ENCODE measurements at places on chromosomes 3 and 15.

GRCh38 chr15:69311319-69311721 is 12.6 kb downstream of the PAQR5 start:
- DNase-seq = no peak

DNA sequence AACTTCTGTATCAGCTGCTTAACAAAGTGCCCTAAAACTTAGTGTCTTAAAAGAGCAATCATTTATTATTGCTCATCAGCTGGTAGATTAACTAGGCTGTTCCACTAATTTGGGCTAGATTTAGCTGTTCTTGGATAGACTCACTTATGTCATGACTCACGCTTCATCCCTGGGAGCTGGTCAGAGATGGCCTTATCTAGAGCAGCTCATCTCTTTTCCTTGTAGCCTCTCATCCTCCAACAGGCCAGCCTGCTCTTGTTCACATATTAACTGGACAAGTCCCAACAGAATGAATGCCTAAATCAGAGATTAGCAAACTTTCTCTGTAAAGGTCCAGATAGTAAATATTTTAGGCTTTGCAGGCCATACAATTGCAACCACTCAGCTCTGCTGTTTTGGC is 66.9 kb upstream of the PLAAT1 start:
- DNase-seq = no peak

DNA sequence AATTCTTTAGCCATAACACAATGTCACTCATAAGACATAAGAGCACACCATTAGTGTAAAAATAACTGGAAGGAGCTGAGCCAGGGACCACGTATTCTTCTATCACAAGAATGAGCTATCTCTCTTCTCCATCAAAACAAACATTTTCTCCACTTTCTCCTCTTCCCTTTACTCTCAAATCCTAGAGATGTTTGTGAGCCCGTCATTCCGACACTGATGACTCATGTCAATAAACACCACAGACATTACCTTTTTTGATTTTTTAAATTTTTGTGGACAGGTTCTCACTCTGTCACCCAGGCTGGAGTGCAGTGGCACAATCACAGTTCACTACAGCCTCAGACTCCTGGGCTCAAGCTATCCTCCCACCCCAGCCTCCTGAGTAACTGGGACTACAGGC is 86.6 kb downstream of the MEX3B start:
- DNase-seq = no peak

DNA sequence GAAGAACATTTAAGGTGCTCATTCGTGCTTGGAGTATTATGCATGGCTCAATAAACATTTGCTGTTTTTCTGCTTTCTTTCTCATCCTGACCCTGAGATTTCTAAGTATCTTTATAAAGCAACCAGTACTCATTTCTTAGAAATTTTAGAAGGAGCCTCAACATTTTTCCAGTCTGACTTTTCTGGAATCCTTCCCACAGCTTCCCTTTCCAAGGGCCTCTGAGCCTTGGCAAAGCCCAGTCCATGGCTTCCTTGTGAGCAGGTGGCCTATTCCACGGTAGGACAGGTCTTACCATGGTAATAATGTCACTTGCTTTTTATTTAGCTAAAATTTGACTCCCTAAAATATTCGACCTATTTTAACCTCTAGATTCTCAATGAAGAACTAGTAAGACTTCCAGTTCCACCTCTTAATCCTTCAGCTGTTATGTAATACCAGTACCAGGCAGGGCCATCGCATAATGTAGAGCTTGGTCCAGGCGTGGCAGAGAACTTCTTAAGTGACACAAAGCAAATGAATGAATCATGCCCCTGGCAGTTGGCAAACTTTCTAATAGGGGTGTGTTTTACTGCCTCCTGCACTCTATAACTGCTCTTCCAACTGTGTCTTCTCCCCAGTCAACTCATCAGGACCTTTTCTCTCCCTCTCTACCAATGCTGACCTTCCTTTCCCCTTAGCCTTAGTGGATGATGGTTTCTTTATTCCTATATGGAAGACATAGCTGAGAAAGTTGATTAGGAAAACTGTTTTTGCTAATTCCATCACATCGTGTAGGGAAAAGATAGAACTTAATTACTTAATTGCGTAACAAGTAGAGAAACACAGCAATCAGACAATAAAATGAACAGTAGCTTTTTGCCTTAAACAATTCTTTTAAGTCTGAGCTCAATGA is 894 bp upstream of the TM4SF4 start:
- DNase-seq = no peak

DNA sequence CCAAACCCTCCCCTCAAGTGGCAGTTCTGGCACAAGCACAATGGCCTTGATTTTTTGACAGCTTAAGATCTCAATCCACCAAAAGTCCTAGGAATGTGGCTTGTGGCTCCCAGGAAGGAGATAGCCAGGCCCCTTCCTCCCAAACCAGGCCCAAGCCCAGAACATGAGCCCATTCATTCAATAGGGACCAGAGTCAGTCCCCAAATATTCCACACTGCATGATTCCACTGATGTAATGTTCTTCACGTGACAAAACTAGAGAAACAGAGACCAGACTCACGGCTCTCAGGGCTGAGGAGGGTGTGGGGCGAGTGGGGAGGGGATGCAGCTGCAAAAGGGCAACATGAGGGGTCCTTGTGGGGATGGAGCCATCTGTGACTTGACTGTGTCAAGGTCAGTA is 25.5 kb downstream of the ABTB1 start:
- DNase-seq = no peak

DNA sequence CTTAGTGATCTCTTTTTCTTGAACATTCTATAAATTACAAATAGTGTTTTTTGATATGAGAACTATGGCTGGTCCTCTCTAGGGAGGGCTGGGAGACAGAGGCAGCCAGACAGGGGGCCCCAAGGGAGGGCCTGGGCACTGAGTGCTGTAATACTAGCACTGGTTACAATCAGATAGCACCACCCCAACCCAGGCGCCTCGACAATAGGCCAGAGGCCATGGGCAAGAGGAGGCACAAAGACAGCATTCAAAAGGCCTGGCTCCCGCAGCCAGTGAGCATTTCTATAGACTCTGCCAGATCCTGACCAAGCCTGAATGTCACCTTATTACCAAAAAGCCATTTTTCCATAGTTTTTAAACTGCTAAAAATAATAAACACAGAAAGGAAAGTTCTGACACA is 158.5 kb downstream of the THRB start:
- no peak for DNase-seq

GRCh38 chr3:127730666-127731295 is 58.0 kb downstream of the ABTB1 start:
- no peak for DNase-seq

GRCh38 chr3:53102601-53103147 is 27.6 kb downstream of the RFT1 start:
- DNase-seq = no peak

DNA sequence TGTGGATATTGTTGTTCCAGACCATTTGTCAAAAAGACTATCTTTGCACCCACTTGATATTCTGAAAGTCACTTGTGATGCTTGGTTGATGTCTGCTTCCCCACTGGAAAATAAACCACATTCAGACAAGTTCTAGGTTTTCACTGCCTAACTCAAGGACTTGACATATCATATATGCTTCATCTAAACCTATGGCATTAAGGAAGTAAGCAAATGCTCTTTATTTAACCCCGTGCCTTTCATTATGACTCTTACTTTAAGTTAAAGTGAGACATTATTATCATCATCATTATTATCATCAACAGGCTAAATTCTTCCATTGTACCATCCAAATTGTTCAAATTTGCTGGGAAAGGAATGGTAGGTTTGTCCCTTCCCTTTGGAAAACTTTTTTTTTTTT is 30.8 kb upstream of the C3orf80 start:
- no peak for DNase-seq

GRCh38 chr3:127744875-127745274 is 72.1 kb downstream of the ABTB1 start:
- no peak for DNase-seq

- DNase-seq = no peak
Measured at GRCh38 chr3:174854987-174855386, 4.1 kb upstream of the NAALADL2 start.

- no peak for DNase-seq
Measured at GRCh38 chr15:68277131-68277602, 378 bp upstream of the FEM1B start.

DNA sequence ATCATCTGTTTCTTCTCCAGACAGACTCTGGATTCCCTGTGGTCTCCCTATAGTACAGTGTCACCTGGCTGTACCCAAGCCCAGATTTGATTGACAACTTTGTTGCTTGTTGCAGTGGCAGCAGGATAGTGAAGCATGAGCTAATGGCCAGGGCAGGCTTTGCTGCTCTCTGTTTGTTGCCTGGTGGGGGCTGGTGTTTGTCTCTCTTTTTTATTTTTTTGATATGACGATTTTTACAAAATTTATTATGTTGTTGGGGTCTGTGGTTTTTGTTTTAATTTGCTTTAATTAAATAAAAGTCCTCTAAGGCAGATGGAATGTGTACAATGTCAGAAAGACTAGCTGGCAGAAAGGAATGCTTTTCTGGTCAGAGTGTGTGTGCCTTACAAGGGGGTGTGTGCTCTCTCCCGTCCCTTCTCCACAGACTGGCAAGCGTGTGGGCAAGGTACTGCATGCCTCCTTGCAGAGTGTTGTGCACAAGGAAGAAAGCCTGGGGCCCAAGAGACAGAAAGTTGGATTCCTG is 15.2 kb upstream of the CLEC3B start:
- DNase-seq = no peak

GRCh38 chr15:57541805-57542504 is 49.7 kb upstream of the MYZAP start:
- DNase-seq = peak; percentile 49

DNA sequence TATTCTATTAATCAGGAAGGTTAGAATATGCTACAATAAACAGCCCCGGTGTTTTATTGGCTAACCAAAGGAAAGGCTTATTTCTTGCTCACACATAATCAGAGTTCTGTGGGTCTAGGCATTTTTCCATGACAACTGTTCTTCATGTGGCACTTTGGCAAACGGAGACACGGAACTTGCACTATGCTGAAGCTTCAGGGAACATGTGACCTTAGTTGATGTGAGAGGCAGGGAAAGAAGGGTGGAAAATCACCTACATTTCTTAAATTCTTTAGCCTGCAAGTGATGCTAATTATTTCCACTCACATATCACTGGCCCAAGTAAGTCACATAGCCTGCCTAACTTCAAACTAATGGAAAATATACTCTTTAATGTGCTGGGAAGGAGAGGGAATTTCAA is 344.6 kb downstream of the SV2B start:
- no peak for DNase-seq

- no peak for DNase-seq
Measured at GRCh38 chr15:35622641-35623340, 76.8 kb upstream of the DPH6 start.

DNA sequence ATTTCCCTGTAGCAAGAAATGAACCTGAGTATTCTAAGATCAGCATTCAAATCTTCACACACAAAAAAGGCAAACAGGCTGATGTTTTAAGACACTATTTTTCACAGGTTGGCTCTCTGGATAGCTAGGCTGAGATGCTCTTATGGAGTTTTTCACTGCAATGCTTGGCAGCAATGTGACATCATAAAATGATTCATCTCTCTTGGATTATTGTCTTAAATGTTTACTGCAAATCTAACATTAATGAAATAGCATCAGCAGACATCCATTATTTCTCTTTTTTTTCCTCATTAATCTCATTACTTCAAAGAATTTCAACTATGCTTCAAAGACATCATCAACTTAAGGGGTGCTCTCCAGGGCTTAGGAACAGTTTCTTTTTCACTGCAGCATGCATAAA is 23.6 kb upstream of the SSUH2 start:
- DNase-seq = no peak

- DNase-seq = no peak
Measured at GRCh38 chr3:98070840-98071239, 16.1 kb upstream of the OR5AC2 start.

DNA sequence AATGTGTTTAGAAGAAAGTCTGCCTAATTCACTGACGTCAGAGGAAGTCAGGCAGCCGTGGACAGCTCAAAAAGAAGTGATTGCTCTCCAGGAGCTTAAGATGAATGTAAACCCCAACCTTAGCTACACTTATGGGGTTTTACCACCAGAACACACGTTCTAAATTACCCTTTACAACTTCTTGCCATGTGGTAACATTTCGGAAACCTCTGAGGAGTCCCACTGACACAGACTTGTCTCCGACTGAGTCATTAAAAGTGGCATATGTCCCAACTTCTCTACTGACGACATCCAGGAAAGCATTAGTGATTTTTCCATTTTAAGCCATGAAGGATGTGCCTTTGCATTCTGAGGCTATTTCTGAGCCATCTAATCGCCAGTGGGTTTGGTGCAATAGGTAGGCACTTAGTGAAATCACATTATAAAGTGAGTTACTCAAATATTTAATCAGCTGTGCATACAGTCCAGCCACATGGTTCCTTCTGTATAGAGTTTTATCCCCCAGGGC is 32.4 kb downstream of the C2CD4A start:
- DNase-seq = no peak

DNA sequence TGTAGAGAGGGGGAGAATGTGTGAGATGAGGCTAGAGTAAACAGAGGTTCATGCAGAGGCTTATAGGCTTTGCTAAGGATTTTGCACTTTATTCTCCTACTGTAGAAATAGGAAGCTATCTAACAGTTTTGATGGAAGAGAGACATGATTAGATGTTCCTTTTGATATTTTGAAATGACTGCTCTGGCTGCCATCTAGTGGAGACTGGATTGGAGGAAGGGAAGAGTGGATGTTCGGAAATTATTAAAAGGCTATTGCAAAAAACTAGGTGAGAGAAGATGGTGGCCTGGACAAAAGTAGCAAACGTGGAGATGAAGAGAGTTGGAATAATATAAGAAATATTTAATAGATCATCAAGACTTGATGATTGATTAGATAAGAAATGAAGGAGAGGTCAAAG is 42.2 kb downstream of the SYN2 start:
- no peak for DNase-seq

DNA sequence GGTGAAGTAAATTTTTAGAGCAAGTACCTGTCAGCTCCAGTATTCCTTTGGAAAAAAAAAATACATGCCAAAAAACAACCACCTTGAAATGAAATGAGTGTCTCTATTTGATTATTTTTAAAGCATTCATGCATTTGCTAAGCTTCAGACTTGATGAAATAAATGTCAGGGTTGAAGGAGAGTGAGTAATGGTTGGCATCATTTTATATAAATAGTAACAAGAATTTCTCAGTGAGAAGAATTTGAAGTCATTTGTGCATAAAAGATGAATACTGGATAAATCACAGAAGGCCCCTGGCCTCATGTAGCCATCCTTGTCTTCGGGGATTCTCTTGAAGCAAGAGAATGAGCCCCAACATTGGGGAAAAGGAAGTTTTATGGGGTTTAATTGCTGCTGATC is 318.4 kb downstream of the LPP start:
- no peak for DNase-seq
